Upper lobe of right lung (tissue), 1 donor: ENCODE measurements at places on chromosomes 16 and 17. TPM values are rescaled to one million over a fixed set of nuclear protein-coding genes. Genes with fewer than 3 reads are reported as not detected.

CCL7 gene
- total RNA-seq = not detected

DNASE1L2 gene
- 0.78 TPM for total RNA-seq

PRSS36 gene
- total RNA-seq = 3.5 TPM

EVI2A gene
- 38.2 TPM for total RNA-seq

PRSS33 gene
- total RNA-seq = not detected

EVPLL gene
- total RNA-seq = 1.8 TPM

FXR2 gene
- 39.3 TPM for total RNA-seq

SYNGR3 gene
- total RNA-seq = 0.61 TPM

DNAI2 gene
- total RNA-seq = not detected

FOXO3B gene
- total RNA-seq = 3.1 TPM

NTHL1 gene
- 26.4 TPM for total RNA-seq
